ENCODE measurements at places on chromosomes 7 and 10.

- DNase-seq = no peak
These were observed 6.4 kb upstream of the GSAP start for GRCh38 chr7:77422500-77422899.

- DNase-seq = peak; percentile 39
These were observed 1.2 kb upstream of the TFR2 start for GRCh38 chr7:100642534-100642907.

- no peak for DNase-seq
These were observed 17.2 kb upstream of the TPST1 start for GRCh38 chr7:66187905-66188304.

GRCh38 chr7:2559283-2559950 lies 638 bp downstream of the IQCE start:
- DNase-seq = no peak

DNA sequence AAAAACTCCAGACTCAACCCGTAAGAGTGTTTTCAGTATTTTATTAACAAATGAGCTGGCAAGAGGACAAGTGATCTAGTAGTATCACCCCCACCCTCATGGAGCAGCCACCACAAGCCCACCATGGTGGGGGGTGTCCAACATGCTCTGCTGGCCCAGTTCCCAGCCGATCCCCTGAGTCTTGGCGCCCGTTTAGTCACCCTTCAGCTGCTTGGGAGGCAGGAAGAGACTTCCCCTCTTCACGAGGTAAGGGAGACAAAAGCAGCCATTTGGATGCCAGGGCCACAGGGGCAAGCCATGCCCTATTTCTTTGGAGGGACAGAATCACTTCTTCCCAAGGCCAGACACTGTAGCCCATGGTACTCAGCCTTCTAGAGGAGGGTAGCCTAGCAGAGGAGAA lies 54.1 kb downstream of the NOD1 start:
- DNase-seq = no peak

DNA sequence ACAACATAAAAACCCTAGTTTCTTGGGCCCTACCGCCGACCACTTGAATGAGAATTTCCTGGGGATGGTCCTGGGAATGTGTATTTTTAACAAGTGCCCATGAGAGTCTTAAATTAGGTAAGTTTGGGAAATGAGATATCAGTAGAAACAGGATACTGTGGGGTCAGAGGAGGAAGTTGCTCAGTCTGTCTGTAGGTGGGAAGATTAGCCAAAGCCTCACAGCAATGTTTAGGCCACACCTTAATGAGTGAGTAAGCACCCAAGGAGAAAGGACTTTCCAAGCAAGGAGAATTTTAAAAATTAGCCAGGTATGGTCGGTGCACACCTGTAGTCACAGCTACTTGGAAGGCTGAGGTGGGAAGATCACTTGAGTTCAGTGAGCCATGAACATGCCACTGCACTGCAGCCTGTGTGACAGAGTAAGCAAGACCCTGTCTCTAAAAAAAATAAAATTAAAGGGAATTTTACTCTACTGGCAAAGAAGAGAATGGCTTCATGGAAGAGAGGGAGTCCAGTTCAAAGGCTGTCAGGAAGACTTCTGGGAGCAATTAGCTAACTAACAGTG lies 31.9 kb downstream of the PAPSS2 start:
- no peak for DNase-seq

DNA sequence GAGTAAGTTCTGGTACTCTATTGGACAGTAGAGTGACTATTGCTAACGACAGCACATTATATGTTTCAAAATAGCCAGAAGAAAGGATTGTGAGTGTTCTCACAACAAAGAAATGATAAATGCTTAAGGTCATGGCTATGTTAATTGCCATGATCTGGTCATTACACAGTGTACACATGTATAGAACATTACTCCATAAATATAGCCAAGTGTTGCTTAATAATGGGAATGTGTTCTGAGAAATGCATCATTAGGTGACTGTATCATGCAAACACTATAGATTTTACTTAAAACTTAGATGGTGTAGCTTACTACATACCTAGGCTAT lies 19.6 kb downstream of the EPC1 start:
- no peak for DNase-seq

- no peak for DNase-seq
These were observed 992 bp upstream of the RBM20 start for GRCh38 chr10:110643035-110643652.

DNA sequence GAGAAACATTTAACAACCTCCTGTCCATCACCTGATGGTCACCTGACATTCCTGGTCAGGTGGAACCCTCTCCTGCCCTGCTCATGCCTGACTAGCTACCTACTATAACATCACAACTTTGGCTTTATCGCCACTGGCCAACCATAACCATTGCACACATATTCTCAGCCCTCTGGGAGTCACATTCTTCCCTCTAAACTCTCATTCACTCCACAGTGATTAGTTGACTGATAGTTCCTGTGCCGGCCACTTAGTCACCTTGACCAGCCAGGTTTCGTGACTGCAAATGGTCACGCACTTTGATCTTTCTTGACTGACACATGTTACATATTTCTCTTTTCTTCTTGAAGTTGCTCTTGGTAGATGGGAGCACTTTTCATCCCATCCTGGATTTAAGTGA lies 50.1 kb downstream of the GNAI1 start:
- no peak for DNase-seq

- DNase-seq = no peak
These were observed 119.3 kb upstream of the PRKCQ start for GRCh38 chr10:6699336-6699735.

DNA sequence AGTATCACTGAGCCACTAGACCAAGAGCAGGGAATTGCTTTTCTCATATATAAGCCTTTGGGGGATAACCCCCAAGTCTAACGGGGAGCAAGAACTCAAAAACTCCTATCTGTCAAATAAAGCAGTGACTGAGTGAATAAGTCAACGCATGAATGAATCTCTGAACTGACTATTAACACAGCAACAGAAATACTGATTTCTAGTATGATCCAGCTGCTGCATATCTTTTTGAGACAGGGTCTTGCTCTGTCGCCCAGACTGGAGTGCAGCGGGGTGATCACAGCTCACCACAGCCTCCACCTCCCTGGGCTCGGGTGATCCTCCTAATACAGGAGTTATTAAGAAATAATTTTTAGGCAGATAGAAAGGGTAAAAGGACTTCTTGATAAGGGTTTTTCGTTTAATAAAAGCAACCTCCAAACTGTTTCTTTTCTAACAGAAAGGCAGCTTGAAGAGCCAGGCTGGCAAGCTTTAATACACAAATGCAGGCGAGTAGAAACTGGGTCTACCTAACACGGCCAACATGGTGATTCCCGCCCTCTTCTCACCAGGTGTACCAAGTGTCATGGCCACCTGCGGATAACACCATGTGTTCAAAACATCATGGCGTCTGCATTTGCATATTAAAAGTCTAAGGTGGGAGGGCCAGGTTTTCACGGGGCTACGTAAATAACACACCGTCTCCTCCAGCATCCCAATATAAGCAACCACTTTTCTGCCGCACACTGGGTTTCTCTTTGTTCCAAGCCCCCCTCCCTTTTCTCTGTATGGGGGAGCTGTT lies 631.9 kb downstream of the PARD3 start:
- DNase-seq = no peak

- DNase-seq = peak; percentile 15
These were observed 650.5 kb upstream of the SORCS1 start for GRCh38 chr10:107814865-107815487.

DNA sequence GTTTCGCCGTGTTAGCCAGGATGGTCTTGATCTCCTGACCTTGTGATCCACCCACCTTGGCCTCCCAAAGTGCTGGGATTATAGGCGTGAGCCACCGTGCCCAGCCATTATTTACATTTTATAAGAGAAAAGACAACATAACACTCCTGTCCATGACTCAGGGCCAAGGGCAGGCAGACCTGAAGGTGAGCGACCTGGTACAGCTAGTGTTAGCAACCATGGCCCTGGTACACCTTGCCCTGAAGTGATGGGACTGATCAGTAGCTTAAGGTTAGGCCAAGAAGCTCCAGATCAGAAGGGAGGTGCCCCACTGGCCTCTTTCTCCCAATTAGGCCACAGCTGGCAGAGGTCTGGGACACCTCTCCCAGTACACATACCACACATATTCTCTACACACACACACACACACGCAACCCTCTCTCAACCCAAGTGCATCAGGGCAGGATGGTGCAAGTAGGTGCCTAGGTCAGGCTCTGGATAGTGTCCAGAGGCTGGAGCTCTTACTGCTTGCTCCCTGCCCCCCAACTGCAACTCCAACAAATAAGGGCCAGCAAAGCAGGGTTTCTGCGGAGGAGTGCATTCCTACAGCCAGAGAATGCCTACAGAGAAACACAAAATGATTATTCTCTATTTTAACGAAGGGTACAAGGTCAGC lies 43.8 kb downstream of the DPCD start:
- DNase-seq = no peak

DNA sequence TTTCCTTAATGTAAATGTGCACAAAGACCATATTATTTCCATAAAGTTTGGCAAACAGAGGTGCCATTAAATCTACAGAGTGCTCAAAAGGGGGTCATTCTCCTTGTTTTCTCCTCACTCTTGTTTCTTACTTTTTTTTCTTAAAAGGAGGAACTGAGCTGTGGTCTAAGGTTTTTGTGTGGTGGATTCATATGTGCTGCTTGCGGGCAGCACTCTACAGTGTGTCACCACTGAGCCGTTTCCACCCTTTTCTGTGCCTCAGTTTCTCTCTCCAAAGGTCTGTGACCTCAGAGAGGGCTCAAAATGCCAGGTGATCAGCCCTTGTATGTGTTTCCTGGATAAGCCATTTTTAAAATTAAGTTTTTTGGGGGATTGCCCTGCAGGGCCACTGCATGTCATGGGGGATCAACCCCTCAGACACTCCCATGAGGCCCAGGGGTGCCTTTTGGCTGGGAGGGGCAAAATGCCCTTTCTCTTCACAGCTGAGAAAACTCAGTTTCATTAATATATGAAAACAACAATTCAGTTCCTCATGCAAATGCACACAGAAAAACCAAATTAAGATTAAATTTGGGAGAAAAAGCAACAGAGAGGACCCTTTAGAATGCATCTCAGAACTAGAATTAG lies 56.9 kb upstream of the VOPP1 start:
- no peak for DNase-seq

- no peak for DNase-seq
These were observed 172.6 kb downstream of the FGFR2 start for GRCh38 chr10:121425623-121426022.

DNA sequence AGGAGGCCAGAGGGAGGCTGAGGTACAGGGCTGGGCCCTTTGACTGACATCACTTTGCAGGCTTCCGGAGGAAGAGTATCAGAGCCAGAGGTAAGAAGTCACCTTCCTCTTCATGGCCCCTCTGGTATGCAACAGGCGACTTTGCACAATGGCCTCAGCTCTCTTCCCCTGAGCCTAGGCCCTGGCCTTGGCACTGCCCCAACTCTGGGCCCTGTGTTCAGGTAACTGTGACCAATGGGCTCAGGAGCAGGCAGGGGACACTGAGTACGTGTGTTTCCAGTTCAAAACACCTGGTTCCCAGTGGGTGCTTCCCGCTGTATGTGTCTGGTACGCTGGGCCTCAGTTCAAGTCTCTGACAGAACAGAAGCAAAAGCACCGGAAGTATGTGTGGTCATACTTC lies 12.1 kb upstream of the PAX2 start:
- no peak for DNase-seq

- DNase-seq = no peak
These were observed 27.5 kb downstream of the ELFN1 start for GRCh38 chr7:1697499-1698125.

- no peak for DNase-seq
These were observed 229.0 kb downstream of the BICC1 start for GRCh38 chr10:58741673-58742072.

GRCh38 chr7:22909917-22910316 lies 87.3 kb upstream of the TOMM7 start:
- DNase-seq = no peak

- DNase-seq = no peak
These were observed 71.2 kb downstream of the C10orf105 start for GRCh38 chr10:71648254-71648932.

GRCh38 chr7:24395512-24395911 lies 111.5 kb downstream of the NPY start:
- no peak for DNase-seq

DNA sequence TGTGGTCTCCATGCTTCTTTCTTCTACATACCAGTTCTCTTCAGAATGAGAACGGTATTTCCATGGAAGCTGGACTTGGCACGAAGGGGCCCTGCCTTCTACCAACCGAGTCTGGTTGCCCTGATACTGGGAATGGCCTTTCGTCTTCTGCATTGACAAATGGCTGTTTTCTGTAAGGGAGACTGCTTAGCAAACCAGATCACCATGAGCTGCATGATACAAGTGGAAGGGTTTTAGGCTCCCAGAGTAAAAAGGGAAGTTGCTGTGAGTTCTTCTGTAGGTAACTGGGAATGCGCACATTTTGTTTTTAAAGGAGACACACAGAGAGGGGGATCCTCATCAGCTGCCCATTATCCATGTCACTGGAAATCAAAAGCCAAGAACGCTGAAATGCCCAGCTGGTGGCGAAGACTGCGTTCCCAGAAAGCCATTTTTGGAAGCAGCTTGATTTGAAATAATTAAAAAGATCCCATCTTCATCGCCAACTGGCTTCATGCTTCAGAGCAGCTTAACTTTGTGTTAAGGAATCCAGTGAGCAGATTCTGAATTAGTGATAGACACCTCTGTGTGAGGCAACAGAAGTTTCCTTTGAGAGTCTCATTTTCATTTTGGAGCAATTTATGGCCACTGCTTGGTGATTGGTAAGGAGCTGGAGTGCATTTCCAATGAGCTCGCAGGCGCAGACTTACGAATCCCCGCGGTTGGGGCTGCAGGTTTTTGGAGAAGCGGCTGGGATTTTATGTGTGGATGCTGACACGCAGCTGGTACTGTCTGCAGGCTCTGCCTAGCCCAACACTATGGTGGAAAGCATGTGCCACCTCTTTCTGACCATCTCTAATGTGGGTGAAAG lies 672.7 kb upstream of the FOXK1 start:
- DNase-seq = no peak

DNA sequence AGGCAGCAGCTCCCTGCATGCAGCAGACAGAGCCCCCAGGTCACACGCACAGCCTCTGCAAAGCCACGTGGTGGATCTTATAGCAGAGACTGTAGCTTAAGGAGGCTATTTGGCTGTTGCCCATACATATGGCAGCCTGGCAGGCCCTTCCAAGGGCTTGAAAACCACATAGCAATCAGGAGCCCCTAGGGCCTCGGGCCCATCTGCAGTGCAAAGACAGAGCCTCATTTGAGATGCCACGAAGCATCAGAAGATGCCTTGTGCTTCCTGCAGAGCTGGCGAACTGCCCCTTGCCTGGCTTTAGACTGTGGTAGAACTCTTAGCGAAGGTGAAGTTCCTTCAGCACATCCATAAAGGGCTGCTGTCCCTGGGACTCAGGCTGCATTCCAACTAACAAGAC lies 309.9 kb downstream of the GRID1 start:
- no peak for DNase-seq

DNA sequence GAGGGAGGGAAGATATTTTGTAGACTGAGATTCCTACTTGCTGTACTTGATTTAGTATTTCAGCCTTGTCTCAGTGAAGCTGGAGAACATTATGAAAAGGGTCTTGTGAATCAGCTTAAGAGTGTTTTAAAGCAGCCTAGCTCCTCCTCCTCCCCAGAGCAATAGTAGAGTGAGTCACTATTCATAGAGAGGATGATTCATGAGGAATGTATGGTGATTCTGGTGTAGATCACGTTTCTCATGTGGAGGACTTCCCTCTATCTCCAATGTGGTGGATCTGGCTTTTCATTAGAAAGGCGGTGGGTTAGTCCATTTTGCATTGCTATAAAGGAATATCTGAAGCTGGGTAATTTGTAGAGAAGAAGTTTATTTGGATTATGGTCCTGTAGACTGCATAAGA lies 340.1 kb upstream of the CHRM2 start:
- no peak for DNase-seq
